ENCODE measurements at places on chromosomes 3 and 15.

DNA sequence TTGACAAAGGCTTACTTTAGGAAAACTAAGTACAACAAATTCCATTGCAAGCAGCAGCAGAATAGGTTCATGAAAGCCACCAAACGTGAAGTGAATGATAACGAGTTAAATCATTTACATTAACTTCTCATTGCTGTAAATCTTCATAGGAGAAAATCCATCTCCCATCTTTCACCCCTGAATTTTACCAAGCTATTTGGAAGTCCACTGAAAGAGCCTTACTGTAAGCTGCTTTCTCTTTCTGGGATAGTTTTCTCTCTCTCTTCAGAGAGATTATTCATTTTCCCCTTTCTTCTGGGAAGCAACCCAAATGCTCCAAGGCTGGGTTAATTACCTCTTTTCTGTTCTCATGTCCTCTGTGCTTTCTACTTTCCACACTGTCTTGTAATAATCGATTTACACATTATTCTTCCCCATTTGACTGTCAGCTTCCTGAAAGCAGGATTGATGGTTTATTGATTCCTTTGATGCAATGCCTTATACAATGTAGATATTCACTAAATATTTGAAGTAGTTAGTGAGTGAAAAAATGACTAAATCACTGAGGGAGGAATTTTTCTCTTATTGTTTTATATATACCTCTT lies 914.3 kb upstream of the ARPP21 start:
- no peak overlapping the region for H3K4me3 ChIP-seq
- DNase-seq, result no peak
- no peaks in the 10 kb centered on the region for H3K27me3 ChIP-seq
- no peaks in the 10 kb centered on the region for H3K36me3 ChIP-seq
- peaks cover 4% of the 10 kb centered on the region for H3K4me1 ChIP-seq
- H3K27ac ChIP-seq, result no peak overlapping the region

GRCh38 chr3:152301745-152302181 lies 33.0 kb downstream of the MBNL1 start:
- H3K4me1 ChIP-seq, result peaks cover 16% of the 10 kb centered on the region
- H3K36me3 ChIP-seq, result peaks cover 30% of the 10 kb centered on the region
- H3K4me3 ChIP-seq, result no peak overlapping the region
- no peaks in the 10 kb centered on the region for H3K27me3 ChIP-seq
- DNase-seq, result no peak

GRCh38 chr3:118641608-118642007 lies 393.0 kb downstream of the IGSF11 start:
- no peaks in the 10 kb centered on the region for H3K36me3 ChIP-seq
- no peak overlapping the region for H3K4me3 ChIP-seq
- no peak overlapping the region for H3K27ac ChIP-seq
- peaks cover 12% of the 10 kb centered on the region for H3K4me1 ChIP-seq

DNA sequence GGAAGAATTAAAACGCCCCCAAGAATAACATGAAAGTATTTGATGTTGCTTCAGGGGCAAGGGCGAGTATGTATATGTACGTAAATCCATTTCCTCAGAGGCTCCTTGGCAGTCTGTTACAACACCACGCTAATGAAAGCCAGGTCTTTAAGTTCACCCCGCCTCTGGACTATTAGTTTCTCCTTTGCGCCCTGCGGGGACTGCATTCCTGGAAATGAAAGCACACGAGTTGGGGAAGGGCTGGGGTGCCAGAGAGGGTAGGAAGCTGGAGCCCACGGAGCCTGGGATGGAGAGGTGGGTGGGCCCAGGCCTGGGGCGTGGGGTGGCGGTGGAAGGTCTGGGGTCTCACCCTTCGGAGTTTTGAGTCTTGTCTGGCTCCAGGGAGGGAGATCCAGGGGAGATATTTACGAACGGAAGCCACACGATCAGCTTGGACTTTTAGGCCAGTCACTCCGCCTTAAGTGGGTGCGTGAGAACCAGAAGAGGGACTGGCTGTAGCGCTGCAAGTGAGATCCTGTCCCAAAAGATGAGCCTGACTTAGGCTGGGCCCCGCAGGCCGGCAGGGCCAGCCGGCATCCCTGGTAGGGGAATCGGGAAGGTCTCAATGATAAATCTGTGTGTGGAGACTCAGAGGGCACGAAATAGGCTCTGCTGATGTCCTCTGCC lies 1.6 kb upstream of the PLCL2 start:
- no peak overlapping the region for H3K27ac ChIP-seq
- no peaks in the 10 kb centered on the region for H3K27me3 ChIP-seq
- no peaks in the 10 kb centered on the region for H3K36me3 ChIP-seq
- H3K4me1 ChIP-seq, result peaks cover 6% of the 10 kb centered on the region

DNA sequence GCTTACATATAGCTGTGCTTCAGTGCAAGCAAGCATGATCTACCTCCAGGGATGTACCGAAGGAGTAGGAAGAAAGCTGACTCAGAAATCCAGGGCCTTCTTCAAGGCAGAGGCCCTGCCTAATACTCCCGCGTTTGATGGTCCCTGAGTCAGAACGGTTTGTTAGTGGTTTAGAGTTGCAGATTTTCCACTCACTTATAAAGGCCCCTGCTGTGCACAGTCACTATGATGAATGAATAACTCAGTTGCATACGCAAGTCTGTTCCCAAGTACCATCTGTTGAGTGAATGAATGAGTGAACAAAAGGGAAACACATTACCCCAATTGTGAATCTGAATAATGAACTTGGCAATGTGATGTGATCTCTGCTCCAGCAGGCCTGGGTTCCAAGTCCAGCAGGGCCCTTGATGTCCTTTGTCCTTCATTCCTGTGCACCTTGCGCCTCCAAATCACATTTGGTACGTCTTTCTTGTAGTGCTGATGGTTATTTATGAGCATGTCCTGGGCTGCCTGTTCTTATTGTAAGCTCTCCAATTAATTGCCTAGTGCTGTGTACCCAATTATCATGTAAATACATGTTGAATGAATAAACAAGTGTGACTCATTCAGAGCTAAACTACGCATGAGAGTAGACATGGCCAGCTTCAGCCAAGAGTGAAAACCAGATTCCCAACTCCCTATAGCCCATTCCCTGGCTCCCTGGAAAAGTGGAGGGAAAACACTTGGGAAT lies 85.3 kb upstream of the LIMD1 start:
- DNase-seq, result no peak
- no peaks in the 10 kb centered on the region for H3K36me3 ChIP-seq
- H3K4me1 ChIP-seq, result peaks cover 14% of the 10 kb centered on the region
- no peak overlapping the region for H3K4me3 ChIP-seq

DNA sequence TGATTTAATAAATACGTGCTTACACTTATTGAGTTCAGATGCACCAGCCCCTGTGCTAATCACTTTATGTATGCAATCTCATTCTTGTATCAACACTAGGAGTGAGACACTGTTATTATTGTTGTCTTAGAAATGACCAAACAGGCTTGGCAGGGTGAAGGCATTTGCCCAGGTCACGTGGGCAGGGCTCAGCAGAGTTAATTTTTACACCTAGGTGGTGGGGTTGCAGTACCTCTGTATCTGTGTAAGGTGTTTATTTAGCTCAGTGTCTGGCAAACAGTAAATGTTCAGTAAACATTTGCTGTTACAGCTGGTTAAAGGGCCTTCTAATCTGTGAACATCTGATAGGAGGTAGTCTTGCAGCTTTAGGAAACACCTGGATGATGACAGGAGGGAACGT lies 200.0 kb downstream of the CACNA2D3 start:
- no peaks in the 10 kb centered on the region for H3K27me3 ChIP-seq
- H3K36me3 ChIP-seq, result no peaks in the 10 kb centered on the region
- H3K4me1 ChIP-seq, result peaks cover 2% of the 10 kb centered on the region
- DNase-seq, result no peak

- no peak for DNase-seq
- no peak overlapping the region for H3K27ac ChIP-seq
- H3K27me3 ChIP-seq, result no peaks in the 10 kb centered on the region
- no peaks in the 10 kb centered on the region for H3K36me3 ChIP-seq
Measured at GRCh38 chr3:172580680-172581401, 57.6 kb upstream of the TNFSF10 start.

- H3K4me3 ChIP-seq, result no peak overlapping the region
- no peaks in the 10 kb centered on the region for H3K4me1 ChIP-seq
- no peaks in the 10 kb centered on the region for H3K36me3 ChIP-seq
- DNase-seq, result no peak
- H3K27me3 ChIP-seq, result no peaks in the 10 kb centered on the region
Measured at GRCh38 chr3:31815006-31815405, 166.1 kb downstream of the OSBPL10 start.

- no peak overlapping the region for H3K27ac ChIP-seq
- H3K4me1 ChIP-seq, result peaks cover 2% of the 10 kb centered on the region
- no peaks in the 10 kb centered on the region for H3K27me3 ChIP-seq
- H3K4me3 ChIP-seq, result no peak overlapping the region
- DNase-seq, result no peak
Measured at GRCh38 chr3:30356866-30357753, 249.3 kb upstream of the TGFBR2 start.

- H3K27me3 ChIP-seq, result no peaks in the 10 kb centered on the region
- DNase-seq, result no peak
- no peaks in the 10 kb centered on the region for H3K36me3 ChIP-seq
- no peak overlapping the region for H3K4me3 ChIP-seq
- no peak overlapping the region for H3K27ac ChIP-seq
Measured at GRCh38 chr3:151419806-151420205, 35.3 kb upstream of the P2RY12 start.

GRCh38 chr15:40498891-40499290 lies 28.1 kb downstream of the CHST14 start:
- no peak overlapping the region for H3K27ac ChIP-seq
- no peaks in the 10 kb centered on the region for H3K36me3 ChIP-seq
- no peaks in the 10 kb centered on the region for H3K27me3 ChIP-seq
- peaks cover 3% of the 10 kb centered on the region for H3K4me1 ChIP-seq

All from neuronal stem cell (in vitro differentiated cells).